ENCODE measurements at places on chromosomes 3 and 15.

DNA sequence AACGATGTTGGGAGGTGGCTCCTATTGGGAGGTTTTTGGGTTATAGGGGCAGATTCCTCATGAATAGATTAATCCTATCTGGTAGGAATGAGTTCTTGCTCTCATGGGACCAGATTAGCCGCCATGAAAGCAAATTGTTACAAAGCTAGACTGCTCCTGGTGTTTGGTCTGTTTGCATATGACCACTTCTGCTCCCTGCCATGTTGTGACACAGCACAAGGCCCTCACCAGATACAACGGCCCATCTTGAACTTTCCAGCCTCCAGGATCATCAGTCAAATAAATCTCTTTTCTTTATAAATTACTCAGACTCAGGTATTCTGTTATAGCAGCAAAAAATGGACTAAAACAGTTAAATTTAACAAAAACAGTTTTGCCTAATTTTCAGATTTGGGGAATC lies 34.4 kb downstream of the TRIM42 start:
- no peak for DNase-seq

DNA sequence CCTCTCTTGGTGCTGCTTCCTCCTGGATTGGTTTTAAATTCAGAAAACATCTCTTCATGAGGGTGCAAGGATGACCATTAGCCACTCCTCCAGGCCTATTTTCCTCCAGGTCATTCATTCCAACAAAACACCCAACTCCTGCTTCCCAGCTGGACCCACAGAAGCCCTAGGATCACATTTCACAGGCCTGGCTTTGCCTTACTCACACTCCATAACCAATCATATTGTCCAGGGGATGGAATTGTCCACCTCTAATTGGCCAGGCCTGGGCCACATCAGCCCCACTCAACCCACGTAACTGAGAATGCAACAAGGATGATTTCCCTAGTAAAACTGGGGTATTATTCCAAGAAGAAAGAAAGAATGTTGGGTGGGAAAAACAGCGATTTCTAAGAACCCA lies 616.7 kb upstream of the SUCLG2 start:
- no peak for DNase-seq

- DNase-seq: no peak
Measured at GRCh38 chr3:42829083-42829627, 19.9 kb downstream of the ACKR2 start.

DNA sequence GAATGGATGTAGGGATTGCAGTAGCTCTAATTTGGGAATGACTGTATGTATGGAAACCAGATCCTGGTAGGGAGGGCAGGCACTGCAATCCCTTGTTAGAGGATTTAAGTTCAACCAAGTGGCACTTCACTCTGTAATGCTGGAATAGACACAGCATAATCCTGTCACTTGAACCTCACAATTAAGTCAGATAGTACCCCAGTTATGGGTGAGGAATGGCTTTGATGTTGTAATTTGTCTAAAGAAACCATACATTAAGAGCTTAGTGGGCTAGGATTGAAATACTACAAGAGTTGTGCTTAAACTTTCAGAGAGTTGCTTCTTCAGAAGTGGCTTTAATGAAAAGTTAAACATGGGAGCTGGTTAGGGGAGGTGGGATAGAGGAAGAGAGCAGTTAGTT lies 9.3 kb downstream of the RAB7A start:
- DNase-seq: no peak

DNA sequence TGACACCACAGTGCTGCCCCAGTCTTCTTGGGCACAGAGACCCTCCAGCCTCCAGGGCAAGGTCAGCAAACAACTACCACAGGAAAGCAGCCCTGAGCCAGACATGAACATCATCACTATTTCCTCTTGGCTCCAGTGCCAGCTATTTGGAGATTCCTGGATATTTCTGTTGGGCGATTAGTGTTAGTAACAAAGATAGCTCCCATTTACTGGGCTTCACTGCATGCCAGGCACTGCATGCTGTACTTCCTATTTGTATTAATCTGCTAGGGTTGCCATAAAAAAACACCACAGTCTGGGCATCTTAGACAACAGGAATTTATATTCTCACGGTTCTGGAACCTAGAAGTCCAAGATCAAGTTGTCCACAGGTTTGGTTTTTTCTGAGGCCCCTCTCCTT lies 255.1 kb upstream of the STT3B start:
- no peak for DNase-seq

DNA sequence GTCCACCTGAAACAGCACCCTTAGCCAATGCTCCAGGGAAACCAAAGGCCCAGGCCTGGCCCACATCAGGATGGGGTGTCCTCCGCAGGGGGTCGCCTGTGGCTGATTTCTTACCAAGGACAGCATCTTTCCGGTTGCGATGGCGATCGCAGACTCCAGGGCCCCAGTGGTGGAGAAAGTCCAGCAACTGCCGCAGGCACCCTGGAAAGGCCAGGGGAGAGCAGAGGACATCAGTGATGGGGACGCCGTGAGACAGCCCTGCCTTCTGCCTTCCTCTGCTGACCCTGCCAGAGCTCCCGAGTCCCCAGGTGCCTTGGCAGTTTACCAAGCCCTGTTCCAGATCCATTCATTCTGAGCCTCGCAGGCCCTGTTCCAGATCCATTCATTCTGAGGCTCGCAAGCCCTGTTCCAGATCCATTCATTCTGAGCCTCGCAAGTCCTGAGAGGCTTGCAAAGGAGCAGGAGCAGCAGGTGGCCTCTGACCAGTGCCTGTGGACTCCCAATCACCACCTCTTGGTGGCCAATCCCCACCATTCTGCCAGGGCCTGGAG lies 12.5 kb downstream of the CTSH start:
- DNase-seq: no peak

DNA sequence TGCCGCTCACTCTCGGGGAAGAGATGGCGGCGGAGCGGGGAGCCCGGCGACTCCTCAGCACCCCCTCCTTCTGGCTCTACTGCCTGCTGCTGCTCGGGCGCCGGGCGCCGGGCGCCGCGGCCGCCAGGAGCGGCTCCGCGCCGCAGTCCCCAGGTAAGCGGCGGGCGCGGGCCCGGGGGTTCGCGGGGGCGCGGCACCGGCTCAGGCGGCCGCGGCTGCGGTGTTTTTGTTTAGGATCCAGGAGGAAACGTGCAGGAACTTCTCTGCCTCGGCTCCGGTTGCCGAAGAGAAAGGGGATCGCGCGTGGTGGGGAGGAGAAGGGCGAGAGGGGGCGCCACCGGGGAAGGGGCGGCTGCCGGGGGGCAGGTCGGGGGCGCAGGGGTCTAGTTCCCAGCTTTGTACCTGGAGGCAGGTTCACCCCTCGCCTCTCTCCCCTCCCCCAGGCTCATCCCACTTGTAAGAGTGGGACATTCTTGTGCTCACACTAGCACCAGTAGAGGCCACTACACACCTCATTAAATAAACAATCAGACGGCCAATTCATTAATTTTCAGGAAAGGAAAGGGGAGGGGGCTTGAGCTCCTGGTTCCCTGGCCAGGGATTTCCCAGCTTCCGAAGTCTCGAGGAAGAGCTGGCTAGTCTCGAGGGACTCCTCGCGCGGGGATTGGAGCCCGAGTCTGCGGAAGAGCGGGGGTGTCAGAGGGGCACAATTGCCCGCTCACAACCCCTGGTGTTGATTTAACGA lies 562 bp downstream of the NEO1 start:
- no peak for DNase-seq

- no peak for DNase-seq
Measured at GRCh38 chr3:107662124-107662507, 139.4 kb downstream of the BBX start.

GRCh38 chr3:160879859-160880258 lies 123.8 kb downstream of the PPM1L start:
- no peak for DNase-seq

DNA sequence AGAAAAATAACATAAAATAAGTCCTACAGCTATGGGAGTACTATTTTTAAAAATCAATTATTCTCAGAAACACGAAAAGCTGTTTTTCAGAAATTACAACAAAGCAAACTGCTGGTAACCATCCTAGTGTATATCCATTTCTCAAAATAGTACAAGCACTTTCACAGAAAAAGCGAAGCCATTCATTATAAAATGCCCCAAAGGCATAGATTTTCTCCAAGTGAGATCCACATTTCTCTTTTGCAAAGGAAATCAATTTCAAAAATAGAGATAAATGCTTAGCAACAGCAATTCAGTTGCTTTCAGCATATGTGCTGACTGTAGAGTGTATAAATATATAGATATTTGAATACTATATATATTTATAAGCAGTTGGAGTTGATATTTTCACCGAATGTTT lies 1266.3 kb downstream of the SI start:
- DNase-seq: no peak

- no peak for DNase-seq
Measured at GRCh38 chr3:49807431-49808114, 4.5 kb downstream of the INKA1 start.

DNA sequence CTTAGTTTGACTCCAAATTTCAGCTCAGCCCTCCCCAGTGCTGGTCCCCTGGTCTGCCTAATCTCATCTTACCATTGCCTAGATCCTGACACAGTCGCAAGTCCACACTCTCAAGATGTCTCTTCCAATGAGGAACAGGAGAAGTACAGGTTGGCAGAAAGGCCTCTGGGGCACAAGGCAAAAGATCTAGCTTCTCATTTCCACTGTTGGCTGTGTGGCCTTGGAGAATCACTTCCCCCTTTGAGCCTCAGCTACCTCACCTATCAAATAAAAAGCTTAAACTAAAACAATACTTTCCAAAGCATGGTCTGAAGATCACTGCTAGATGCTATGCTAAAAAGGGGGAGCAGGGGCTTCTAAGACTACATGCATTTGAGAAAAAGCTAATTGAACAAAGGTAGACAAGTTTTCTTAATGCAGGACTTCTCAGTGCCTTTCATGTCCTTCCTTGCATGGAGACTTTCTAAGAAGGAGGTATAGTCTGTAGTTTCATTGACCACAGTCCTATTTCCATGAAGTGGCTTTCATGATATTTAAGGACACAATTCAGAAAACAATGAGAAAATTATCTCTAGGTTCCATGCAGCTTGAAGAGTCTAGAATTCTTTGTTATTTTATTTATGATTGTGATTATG lies 118.0 kb upstream of the RAD18 start:
- no peak for DNase-seq

GRCh38 chr3:189404024-189404423 lies 227.2 kb upstream of the TP63 start:
- DNase-seq: no peak

DNA sequence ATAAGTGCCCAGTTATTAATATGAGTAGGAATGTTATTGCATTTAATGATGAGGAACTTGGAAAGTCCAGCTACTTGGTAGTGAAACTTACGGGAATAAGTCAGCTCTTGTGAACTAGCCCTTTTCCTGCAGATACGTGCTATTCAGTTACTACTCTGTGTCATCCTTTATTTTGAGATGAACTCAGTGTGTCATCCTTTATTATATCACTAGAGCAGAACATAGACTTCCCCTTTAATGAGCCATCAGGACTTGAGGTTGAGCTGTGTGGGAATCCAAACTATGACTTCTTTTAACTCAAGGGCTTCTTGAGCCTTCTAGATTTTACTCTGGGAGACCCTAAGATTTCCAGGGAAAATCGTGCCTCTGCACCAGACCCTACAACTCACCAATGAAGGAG lies 3.6 kb downstream of the ACTC1 start:
- no peak for DNase-seq

GRCh38 chr3:58183221-58183620 lies 27.6 kb downstream of the DNASE1L3 start:
- DNase-seq: no peak

DNA sequence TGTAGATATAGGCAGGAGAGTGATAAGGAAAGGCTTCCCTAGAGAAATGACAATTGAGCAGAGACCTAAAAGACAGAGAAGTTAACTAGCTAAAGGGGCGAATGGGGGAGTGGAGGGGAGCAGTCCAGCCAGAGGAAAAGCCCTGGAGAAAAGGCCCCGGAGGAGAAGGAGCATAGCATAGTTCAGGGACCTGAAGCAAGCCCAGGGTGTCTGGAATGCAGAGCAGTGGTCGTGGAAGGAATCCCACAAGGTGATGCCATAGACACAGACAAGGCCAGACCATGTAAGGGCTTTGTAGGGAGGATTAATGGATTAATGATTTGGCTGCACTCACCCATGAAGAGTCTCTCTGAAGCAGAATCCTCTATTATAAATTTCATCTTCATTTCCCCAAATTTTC lies 45.8 kb upstream of the LRRN1 start:
- no peak for DNase-seq

DNA sequence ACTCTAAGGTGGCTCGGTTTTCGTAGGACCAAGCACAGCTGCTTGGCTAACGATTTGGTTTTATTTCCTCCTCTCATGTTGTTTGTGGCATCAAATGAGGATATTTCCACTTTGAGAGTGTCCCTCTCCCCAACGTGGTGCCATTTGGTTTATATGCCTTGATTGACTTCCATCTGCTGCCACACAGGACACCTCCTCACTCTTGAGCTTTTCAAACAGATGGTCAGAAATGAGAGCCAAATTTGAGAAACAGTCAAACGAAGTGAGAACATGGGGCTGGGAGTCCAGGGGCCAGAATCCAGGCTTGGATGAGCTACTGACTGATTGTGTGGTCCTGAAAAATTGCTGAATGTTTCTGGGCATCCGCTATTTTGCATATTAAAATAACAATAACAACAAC lies 43.5 kb downstream of the CEMIP start:
- no peak for DNase-seq
